Activated CD4-positive, alpha-beta T cell treated with anti-CD3 and anti-CD28 coated beads for 36 hours (primary cell): ENCODE measurements at places on chromosomes 5 and 9. TPM values are rescaled to one million over a fixed set of nuclear protein-coding genes. Genes with fewer than 3 reads are reported as not detected.

DNA sequence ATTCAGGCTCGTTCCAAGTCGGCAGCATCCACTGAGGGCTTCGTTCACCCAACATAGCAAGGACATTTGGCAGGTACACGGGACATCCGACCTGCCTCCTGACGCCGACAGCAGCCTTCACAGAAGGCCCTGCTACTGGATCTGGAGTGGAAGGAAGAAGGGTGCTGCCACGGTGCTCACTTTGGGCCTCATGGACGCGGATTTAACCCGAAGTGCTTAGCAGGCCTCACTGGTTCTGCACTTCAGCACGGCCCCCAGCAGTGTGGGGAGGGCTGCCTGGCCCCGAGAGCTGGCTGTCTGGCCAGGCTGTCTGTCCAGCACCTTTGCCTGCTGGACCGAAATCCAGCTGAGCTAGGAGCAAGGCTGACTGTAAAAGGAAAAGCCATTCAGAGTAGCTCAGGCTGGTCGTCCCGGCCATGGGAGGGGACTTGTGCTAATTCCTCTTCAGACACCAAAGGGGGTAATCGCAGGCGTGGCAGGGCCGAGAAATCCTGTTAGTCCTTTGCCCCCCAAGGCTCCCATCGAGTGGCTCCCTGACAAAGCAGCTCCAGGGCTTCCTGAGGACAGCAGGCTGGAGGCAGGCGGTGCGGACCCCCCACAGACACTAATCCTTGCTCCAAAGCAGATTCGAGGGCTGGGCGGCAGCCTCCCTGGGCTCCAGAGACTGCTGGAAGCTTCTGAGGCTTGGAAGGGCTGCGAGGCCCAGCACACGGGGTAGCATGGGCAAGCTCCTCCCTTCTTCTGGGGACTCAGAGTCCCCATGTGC, 11.1 kb upstream of the RXRA start:
- no peak overlapping the region for H3K4me3 ChIP-seq
- DNase-seq: no peak
- no peaks in the 10 kb centered on the region for H3K4me1 ChIP-seq
- H3K27ac ChIP-seq: no peak overlapping the region
- H3K36me3 ChIP-seq: no peaks in the 10 kb centered on the region

- H3K27me3 ChIP-seq: peaks cover 7% of the 10 kb centered on the region
- H3K27ac ChIP-seq: no peak overlapping the region
- DNase-seq: no peak
- H3K4me3 ChIP-seq: no peak overlapping the region
- H3K4me1 ChIP-seq: no peaks in the 10 kb centered on the region
Measured at GRCh38 chr5:169169783-169170182, 131.2 kb downstream of the SLIT3 start.

DNA sequence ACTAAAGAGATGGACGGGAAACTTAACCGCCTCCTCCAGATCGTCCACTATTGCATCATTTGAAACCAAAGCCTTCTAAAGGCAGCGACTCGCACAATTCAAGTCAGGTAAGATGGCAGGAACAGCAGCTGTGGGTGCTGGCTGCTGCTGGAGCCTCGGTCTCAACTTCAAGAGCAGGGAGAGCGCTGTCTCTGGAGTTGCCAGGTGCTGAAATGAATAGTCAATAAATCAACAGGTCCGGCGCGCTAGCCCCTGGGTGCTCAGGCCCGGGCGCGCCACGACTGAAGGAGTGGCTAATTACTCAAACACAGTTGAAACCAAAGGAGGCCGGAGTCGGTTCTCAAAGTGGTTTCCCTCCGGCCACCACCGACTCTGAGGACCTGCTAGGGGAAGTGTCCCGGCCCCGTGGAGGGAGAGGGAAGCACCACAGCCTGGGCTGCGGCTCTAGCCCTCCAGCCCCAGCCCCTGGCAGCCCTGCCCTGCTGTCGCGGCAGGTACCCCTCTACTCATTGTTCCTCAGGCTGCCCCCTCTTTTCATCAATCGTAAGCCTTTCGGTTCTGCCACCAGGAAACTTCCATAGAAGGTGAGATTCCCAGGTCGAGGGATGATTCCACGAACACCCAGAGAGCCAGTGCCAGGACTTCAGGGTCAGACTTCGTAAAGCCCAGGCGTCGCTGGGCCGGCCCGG, 804 bp downstream of the TTC39B start:
- H3K27ac ChIP-seq: peak overlapping the region; percentile 87
- H3K27me3 ChIP-seq: no peaks in the 10 kb centered on the region
- peaks cover 57% of the 10 kb centered on the region for H3K4me1 ChIP-seq
- H3K36me3 ChIP-seq: peaks cover 16% of the 10 kb centered on the region
- H3K4me3 ChIP-seq: peak overlapping the region; percentile 98
- DNase-seq: peak; percentile 68

DNA sequence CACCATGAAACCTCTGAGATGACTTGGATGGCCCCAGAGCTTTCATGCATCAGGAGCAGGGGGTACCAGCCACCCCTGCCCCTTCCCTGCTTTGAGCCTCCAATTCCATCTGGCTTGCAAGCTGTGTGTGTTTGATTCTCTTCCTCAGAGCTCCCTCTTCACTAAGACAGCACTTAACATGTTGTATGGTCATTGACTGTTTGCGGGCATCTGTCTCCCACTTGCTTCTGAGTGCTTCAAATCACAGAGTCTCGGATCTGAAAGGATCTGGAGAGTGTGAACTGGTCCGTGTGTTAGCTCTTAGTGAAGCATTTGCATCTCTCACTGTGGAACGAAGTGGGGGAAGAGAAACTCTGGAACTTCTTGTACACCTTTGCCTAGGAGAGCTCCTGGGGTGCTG, 7.1 kb upstream of the CPLX2 start:
- no peak overlapping the region for H3K27ac ChIP-seq
- DNase-seq: no peak
- H3K27me3 ChIP-seq: peaks cover 7% of the 10 kb centered on the region
- H3K4me3 ChIP-seq: no peak overlapping the region

- no peak overlapping the region for H3K27ac ChIP-seq
- peaks cover 20% of the 10 kb centered on the region for H3K4me1 ChIP-seq
- no peak for DNase-seq
- H3K27me3 ChIP-seq: no peaks in the 10 kb centered on the region
- no peak overlapping the region for H3K4me3 ChIP-seq
Measured at GRCh38 chr9:37966412-37967013, 62.6 kb upstream of the SLC25A51 start.

DNA sequence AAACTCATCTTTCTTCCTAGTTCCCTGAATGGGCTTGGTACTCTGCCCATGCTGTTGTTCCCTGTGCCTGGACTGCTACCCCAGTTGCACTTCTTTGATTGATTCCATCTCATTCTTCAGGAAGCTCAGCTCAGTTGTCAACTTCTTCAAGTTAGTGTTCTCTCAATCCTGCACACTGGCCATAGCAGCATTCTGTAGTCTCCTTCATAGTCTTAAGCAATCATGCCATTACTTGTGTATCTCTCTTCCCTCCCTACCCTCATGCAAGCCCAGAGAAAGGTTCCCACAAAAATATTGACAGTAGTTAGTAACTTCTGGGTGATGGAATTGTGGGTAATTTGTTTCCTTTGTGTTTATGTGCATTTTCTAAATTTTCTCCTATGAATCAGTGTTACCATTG, 5.5 kb downstream of the KDM4C start:
- DNase-seq: no peak
- H3K36me3 ChIP-seq: peaks cover 10% of the 10 kb centered on the region
- H3K4me1 ChIP-seq: peaks cover 52% of the 10 kb centered on the region
- peak overlapping the region; percentile 3 for H3K27ac ChIP-seq

GRCh38 chr9:18075253-18075952, 398.6 kb upstream of the ADAMTSL1 start:
- no peak overlapping the region for H3K4me3 ChIP-seq
- H3K27me3 ChIP-seq: no peaks in the 10 kb centered on the region
- no peaks in the 10 kb centered on the region for H3K4me1 ChIP-seq

DNA sequence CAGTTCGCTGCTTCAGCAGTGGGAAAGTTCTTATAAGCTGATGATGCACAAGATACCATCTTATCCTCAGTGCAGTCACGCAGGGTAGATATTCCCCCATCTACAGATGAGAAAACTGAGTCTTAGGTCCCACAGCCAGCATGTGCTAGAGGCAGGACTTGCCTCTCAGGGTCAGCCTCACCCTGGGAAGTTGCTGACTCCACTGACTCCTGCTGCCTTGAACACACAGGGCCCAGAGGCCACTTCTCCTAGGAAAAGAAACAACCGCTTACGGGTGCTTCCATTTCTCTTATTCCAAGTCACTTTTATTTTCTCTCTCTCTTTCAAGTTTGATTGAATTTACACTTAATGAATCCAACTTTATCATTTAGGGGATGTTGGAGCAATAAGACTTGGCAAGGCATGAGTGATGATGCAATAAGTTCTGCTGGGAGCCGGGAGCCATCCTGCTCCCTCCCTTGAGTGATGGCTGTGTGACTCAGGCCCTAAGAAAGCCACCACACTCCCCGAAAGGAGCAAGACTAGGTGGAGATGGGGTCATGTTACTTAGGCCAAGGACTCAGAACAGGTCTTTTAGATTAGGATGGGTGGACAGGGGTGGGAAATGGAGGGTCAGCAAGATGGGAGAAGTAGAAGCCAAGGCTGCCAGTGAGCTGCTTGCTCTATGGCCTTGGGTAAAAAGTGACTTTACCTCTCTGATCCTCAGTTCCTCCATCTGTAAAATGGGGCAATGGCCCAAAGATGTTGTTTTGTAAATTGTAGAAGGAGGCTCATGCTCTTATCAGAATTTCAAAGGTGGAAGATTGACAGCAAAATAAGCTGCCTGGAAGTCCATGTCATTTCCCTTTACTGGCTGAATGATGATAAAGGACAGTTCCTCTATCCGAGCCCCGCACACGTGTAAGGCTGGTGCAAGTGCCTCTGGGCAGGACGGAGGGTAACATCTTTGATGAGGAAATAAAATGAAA, 67.4 kb upstream of the ZNF618 start:
- H3K4me3 ChIP-seq: no peak overlapping the region
- peaks cover 12% of the 10 kb centered on the region for H3K27me3 ChIP-seq
- DNase-seq: no peak
- no peak overlapping the region for H3K27ac ChIP-seq
- H3K4me1 ChIP-seq: peaks cover 2% of the 10 kb centered on the region

- H3K4me1 ChIP-seq: peaks cover 93% of the 10 kb centered on the region
- peaks cover 2% of the 10 kb centered on the region for H3K36me3 ChIP-seq
- DNase-seq: no peak
- no peak overlapping the region for H3K4me3 ChIP-seq
- H3K27me3 ChIP-seq: no peaks in the 10 kb centered on the region
Measured at GRCh38 chr5:56831773-56832172, 16.4 kb downstream of the MAP3K1 start.

DNA sequence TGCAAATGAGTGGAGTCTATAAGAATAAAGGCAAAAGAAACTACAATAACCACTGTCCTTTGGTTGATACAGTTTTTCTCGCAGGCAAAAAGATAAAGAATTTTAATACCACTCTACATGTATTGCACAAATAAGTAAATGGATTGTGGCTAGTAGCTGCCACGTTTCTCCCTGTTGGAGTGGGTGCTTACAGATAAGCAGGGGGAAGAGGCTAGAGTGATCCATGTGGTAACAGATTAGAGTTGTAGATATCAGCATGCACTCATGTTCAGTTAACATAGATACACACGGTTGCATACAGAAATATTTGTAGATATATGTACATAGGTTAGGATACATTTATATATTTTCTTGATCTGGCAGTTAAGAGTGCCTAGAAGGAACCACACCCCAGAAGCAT, 179.5 kb downstream of the ARHGEF28 start:
- no peaks in the 10 kb centered on the region for H3K36me3 ChIP-seq
- H3K4me1 ChIP-seq: no peaks in the 10 kb centered on the region
- H3K27ac ChIP-seq: no peak overlapping the region

GRCh38 chr9:136389396-136389795, 10.6 kb downstream of the SNAPC4 start:
- DNase-seq: no peak
- H3K36me3 ChIP-seq: peaks cover 55% of the 10 kb centered on the region
- peaks cover 18% of the 10 kb centered on the region for H3K4me1 ChIP-seq

DNA sequence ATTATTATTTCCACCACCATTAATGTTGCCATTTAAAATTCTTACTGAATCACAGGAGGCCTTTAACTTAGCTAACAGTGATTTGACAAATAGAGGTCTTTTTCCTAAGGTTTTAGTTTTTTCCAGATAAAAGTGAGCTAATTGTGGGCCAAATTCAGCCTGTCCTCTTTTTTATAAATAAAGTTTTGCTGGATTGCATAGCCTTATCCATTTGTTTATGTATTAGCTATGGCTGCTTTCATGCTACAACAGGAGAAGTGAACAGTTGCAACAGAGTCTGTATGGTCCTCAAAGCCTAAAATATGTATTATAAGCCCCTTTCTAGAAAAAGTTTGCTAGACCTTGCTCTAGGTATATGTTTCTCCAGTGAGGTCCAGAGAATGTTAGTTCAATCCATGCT, 172.4 kb downstream of the GDNF start:
- H3K27me3 ChIP-seq: no peaks in the 10 kb centered on the region
- H3K4me1 ChIP-seq: peaks cover 18% of the 10 kb centered on the region
- no peak for DNase-seq
- peaks cover 11% of the 10 kb centered on the region for H3K36me3 ChIP-seq
- H3K27ac ChIP-seq: no peak overlapping the region

GRCh38 chr9:99873531-99873930, 32.9 kb upstream of the STX17 start:
- H3K27me3 ChIP-seq: peaks cover 2% of the 10 kb centered on the region
- peaks cover 18% of the 10 kb centered on the region for H3K4me1 ChIP-seq
- peak overlapping the region; percentile 44 for H3K27ac ChIP-seq
- H3K36me3 ChIP-seq: no peaks in the 10 kb centered on the region
- DNase-seq: no peak

DNA sequence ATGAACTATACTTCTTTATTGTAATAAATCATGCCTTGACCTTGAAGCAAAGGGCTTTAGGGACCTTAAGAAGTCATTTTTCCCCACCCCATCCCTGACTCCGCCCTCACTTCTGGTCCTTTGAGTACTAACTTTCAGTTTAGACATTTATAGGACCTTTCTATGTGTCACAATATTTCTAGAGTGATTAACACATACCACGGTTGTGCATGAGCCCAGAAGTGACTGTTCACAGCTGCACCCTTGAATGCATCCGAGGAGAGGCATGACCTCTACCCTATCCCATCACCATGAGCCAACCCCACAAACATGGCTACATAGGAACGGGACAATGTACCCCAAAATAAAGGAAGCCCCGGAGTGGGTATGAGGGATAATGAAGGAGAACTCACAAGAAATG, 160.3 kb downstream of the HSD17B3 start:
- peaks cover 12% of the 10 kb centered on the region for H3K27me3 ChIP-seq
- H3K36me3 ChIP-seq: no peaks in the 10 kb centered on the region
- H3K4me1 ChIP-seq: peaks cover 1% of the 10 kb centered on the region
- H3K4me3 ChIP-seq: no peak overlapping the region
- no peak overlapping the region for H3K27ac ChIP-seq

GRCh38 chr9:31032206-31032605, 1352.2 kb upstream of the ACO1 start:
- H3K36me3 ChIP-seq: no peaks in the 10 kb centered on the region
- no peak overlapping the region for H3K4me3 ChIP-seq
- H3K27ac ChIP-seq: no peak overlapping the region

PFN3 gene
- not detected for total RNA-seq

FAM114A2 gene
- 27.9 TPM for total RNA-seq

TUSC1 gene
- total RNA-seq: 0.79 TPM

C5orf58 gene
- total RNA-seq: not detected

DNAJA1 gene
- total RNA-seq: 198 TPM

LIX1 gene
- total RNA-seq: not detected

GMCL2 gene
- total RNA-seq: not detected
